ENCODE measurements at places on chromosomes 12 and 14.
A peak's percentile ranks its signal among the peaks of the same experiment; 100 is the strongest.

DNA sequence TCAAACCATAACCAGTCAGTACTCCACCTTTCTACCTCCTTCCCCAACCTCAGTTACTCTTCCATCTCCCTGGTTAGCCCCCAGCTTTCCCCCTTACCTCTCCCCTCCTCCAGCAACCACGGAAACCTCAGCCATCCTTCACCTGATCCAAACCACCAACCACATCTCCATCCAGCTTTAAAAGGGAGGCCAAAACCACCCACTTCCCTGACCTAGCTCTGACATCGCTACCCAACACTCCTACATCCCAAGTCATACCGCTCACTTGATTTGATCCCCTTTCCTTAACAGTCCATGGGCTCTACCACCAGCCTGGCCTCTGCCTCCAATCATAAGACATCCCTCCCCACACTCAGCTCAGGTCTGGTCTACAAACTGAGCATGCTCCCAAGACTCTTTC is 1.5 kb downstream of the RAB35 start:
- DNase-seq = no peak

DNA sequence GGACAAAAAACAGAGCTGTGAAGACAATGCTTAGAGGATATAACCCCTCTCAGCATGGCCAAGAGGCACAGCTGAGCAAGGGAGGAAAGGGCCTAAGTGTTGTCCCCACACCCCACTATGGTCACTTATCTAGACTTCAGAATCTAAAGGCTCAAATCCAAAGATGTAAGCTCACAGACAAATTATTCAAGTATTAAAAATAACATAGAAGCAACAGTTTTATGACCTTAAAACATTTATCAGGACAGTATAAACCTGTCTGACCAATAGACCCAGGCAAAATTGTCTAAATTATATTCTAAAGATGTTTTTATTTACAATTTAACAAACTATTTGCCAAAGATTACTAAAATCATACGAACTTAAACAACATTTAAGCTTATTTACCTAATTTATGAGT is 28.1 kb upstream of the PRICKLE1 start:
- DNase-seq = no peak

GRCh38 chr12:5388581-5389535 is 43.0 kb upstream of the NTF3 start:
- DNase-seq = no peak

GRCh38 chr14:43147485-43147884 is 1359.6 kb downstream of the FSCB start:
- DNase-seq = no peak

GRCh38 chr12:48980953-48981756 is 3.0 kb downstream of the WNT1 start:
- no peak for DNase-seq

- DNase-seq = no peak
These were observed 94.0 kb downstream of the BCAT1 start for GRCh38 chr12:24854908-24855307.

DNA sequence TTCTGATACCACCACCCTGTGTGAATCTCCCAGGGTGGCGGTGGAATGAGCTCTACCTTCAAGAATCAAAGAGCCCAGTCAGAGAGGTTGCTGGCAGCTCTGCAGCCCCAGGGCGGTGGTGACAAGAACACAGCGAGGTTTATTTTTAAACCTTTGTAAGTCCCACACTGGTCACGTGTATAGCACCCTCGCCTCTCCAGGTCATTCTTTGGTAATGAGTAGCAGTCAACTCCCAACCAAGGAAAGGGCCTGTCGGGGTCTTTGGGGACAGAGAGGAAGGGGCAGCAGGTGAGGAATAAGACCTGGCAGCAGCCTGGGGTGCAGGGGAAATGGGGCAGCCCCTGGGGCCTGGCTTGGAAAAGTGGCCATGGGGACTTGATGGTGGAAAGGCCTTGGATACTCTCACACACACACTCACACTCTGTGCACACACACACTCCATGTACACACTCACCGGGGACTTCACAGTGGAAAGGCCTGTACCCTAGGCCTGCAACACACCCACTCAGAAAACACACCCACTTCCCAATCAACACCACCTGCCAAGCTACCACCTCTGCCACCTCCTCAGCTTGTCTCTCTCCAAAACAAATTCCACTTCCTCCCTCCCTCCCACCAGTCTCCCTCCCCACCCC is 178.6 kb downstream of the DPF3 start:
- DNase-seq = no peak

- DNase-seq = no peak
These were observed 47.4 kb upstream of the POC1B start for GRCh38 chr12:89573051-89573810.

DNA sequence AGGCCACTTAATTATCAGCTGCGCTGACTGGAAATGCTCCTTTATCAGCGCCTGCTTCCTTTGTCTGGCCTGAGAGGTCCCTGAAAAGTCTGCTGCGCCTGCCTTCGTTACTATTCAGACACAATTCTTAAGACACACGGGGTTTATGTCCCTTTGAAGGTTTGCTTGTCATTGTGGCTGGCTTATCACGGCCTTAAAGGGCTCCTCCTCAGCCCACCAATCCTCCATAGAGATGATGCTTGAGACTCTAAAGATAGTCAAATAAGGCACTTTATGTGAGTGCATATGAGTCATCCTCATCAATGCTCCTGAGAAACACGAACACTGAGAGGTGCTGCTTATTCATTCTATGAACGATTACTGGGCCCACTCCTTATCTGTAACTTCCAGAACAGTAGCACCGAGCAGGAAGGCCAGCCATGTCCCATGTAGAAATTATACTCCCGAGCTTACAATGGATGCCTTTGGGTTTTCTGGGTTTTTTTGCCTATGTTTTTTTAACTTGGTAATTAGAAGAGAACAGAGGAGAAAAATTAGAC is 1268.2 kb upstream of the TMEM132C start:
- DNase-seq = no peak

- DNase-seq = peak; percentile 61
These were observed 110.7 kb downstream of the BTG1 start for GRCh38 chr12:92034858-92035401.

DNA sequence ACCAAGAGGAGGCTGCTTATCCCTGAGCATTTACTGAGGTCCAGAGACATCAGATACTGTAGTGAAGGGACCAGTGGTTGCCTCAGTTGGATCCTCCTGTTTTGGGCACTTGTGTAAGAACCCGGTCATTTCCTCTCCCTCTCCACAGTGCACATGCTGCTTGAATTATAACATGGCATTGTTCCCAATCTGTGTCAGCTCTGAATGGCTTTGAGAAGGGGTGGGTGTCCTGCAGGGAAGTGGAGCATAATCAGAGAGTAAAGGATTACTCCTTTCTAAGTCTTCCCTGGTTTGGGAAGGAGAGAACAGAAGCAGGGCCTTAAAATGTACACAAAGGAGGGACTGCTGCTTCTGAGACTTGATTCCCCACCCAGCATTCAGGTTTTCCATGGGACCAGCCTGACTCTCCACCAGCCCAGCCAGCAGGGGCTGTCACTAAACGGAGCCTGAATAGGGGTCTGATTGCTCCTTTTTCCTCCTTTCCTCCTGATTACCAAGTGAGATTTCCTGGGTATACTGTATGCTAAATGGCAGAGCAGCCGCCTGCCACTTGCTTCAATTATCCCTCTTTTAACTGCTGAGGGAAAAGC is 78.4 kb downstream of the NRXN3 start:
- no peak for DNase-seq

- DNase-seq = no peak
These were observed 37.8 kb downstream of the LLPH start for GRCh38 chr12:66092559-66093269.

DNA sequence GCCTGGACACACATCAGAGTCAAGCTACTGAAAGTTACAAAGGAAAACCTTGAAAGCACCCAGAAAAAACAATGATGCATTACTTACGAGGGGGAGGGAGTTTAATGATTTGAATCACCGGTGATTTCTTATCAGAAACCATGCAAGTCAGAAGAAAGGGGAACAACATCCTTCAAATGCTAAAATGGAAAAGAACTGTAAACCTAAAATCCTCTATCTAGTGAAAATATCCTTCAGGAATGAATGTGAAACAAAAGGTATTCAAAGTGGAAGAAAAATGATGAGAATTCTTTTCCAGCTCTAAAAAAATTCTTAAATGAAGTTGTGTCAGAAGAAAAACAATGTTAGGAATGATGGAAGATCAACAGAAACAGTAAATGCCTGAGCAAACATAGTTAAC is 16.8 kb downstream of the SCAF11 start:
- no peak for DNase-seq

- no peak for DNase-seq
These were observed 42.3 kb downstream of the CATSPERB start for GRCh38 chr14:91689608-91690007.

DNA sequence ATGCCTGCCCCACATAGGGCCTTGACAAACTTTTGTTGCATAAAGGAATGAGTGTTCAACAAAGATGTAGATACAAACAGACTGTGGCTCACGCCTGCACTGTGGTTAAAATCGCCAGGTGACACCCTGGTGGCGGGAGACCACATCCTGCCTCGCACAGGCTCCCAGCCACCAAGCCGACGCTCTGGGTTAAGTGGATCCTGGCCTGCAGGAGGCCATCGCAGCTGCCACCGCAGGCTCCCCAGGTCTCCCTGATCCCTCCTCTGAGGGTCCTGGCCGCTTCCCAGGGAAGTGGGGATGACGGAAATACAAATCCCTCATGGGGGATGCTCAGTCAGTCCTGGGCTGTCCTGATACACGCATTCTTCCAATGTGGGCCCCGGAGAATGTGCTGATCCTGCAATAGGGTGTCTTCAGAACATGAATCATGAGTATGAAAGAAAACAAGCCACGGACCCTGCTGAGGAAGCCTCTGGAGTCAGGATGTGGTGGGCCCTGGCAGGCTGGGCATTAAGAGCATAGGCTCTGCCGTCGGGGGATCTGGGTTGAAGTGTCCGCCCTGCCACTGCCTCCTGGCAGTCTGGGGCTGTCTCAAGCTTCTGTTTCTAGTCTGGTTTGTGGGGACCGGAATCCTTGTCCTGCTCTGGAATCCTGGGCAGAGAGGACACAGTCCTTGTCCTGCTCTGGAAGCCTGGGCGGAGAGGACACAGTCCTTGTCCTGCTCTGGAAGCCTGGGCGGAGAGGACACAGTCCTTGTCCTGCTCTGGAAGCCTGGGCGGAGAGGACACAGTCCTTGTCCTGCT is 53.5 kb upstream of the BEGAIN start:
- peak; percentile 53 for DNase-seq

DNA sequence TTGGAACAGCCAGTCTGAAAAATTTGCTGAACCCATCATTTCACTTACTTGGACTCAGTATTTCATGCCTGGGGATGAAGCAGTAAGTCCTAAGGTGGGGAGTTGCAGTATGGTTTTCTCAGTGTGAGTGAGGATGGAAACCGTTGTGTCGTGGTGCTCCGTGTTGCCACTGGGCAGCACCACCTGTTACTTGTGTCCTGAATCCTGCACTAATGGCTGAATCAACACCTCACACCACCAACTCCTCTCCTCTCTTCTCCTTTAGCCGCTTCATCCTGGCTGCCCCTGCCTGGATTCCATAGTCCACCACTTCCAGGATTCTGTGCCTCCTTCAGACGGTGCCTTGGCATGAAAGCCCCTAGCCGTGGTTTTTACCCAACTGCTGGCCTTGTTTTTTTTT is 3.0 kb upstream of the EP400 start:
- DNase-seq = no peak

DNA sequence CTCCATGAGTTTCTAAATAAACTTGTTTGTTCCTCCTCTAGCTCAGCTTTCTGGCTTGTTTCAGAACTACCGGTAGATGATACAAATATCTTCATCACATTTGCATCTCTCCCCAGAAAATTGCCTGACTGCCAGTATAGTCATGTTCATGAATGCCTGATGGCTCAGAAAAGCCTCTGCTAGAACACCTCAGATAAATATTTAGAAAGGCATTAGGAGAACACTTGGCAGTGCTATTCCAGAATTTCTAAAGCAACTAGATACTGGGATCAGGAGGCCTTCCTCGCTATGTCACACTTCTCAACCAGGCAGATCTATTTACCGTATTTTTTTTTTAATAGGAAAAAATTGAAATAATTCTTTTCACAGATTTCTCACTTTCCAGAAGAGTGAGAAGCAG is 32.3 kb upstream of the KRAS start:
- no peak for DNase-seq

DNA sequence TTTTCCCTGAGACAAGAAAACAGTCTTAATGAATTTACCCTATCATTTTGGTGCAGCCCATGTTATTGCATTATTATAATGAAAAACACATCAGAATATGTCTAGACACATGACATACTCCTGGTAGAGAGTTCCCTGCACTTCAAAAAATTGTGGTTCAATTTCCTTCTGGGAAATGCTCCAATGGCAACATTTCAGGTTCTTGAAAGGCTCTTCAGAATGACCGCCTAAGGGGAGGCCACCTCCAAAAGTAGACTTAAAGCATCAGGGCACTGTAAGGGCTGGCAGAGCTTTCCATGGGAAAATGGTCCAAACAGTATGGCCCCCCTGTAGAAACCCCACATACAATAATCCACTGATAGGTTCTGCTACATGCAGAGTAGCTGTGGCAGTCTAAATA is 110.7 kb downstream of the SLC25A21 start:
- no peak for DNase-seq

DNA sequence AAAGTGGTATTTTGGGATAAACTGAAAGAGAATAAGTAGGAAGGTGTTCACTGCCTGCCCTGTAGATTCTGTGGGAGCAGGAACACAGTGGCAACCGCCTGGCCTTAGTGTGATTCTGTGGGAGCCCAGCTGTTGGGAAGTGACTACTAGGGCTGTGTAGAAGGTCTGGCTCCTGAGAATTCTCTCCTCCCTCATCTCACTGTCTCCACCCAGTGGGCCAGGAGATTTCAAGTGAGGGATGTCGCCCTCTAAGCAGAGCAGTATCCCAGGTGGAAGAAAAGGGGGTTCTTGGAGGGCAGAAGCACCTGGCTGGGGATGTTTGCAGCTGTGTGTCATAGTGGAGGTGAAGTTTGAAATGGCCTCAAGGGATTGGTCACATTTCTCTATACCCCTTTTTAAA is 113.7 kb downstream of the TBC1D30 start:
- no peak for DNase-seq

GRCh38 chr12:51868821-51869495 is 18.9 kb upstream of the ANKRD33 start:
- no peak for DNase-seq

- DNase-seq = no peak
These were observed 566.1 kb downstream of the BCL11B start for GRCh38 chr14:98705871-98706300.

DNA sequence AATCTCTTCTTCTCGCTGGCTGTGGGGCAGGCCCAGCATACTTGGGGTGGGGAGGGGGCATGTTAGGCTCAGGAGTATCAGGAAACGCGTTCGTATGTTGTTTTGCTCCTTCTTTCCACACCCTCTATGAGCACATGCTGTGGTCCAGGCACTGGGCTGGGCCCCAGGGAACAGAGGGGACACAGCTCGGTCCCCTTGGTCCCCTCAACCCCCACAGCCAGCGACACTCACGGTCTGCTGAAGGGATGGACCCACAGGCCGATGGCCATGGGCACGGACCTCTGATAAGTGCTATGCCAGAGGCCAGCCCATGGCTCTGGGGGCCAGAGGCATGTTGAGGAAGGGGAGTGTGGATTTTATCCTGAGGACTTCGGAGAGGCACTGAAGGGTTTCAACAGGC is 6.2 kb downstream of the IFI27 start:
- DNase-seq = no peak

GRCh38 chr12:75856235-75856634 is 175.3 kb downstream of the PHLDA1 start:
- no peak for DNase-seq
